CD4-positive, alpha-beta T cell treated with Interleukin-17A for 4 hours (primary cell): ENCODE measurements at places on chromosomes 11 and 22.

DNA sequence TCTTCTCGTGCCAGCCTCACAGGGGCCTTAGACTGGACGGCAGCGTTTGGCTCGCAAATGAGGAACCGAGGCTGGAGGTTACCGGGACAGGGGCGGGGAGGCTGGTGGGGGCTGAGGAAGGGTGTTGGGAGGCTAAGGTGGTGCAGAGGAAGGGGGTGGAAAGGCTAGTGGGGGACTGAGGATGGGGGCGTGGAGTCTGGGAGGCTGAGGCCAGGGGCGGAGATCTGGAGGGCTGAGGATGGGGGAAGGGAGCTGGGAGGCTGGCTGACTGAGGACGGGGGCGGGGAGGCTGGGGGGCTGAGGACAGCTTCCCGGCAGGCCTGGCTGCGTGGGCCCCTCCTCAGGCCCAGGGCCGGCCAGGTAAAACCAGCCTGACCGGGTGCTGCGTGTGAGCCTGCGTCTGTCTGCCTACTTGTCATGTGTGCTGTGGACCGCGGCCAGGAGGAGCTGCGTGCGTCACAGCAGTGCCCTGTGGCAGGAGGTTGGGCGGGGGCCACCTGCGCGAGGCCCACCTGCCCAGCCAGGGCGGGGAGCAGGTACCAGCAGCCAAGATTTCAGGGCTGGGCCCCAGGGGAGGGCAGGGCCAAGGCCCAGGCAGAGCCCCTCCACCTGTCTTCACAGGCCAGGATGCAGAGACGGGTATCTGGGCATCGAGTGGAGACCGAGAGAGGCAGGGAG lies 9.4 kb upstream of the PIM3 start:
- no peak for DNase-seq

DNA sequence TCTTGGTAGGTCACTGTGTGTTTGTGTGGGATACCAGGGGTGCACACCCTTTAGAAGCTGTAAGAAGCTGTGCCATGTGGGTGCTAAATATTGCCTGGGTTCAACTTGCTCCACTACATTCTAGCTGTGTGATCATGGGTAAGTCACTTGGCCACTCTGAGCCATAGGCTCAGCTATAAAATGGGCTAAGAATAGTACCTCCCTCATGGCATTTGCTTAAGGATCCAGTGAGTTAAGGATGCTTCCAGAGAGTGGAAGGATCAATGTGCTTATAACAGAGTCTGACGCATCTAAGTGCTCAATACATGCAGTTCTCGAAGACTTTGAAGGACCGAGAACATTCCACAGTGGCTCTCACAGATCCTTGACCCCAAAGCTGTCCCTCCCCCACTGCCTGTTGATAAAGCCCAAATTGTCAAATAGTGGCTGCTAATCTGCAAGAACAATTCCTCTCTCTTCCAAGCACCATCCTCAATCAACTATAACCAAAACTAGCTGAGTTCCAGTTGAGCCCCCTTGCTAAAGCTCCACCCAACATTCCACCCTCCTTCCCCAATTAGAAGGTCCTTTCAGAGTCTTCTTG lies 13.2 kb upstream of the TMPRSS6 start:
- DNase-seq, result no peak

DNA sequence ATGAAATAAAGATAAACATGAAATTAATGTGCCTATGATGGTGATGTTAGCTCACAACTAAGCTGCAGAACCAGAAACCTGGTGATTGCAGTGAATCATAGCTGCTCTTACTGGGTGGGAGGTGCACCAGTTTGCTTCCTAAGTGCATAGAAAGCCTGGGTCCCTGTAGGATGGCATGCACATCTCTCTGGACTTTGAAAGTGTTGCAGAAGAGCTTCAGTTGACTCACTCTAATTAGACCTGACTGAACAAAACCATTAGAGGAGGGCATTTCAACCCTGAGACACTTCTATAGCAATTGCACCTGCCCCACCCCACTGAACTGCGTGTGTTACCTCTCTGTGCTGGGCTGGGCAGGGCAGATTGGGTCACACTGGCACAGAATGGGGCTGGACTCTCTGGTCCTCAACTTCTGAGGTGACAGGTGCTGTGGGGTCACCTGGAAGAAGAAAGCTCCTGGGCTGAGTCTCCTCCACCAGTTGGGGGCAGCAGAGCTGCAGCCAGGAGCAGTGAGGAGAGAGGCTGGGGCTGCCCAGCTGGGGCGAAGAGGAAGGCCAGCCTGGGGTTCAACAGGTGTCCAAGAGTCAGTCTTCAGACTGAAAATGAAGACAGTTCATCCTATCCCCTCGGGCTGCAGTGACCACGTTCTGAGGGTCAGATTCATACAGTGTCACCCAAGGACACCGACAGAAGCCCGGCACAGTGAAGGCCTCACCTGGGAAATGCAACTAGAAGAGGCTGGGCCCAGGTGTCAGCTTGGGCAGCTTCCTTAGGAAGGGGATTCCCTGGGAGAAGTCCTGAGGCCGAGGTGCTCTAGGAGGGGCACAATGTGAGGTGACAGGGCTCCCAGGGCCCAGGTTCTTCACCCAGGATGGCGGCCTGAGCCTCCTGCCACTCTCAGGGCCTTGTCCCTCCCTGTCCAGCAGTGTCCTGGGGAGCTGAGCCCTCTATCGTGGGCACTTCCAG lies 58.1 kb downstream of the GGTLC2 start:
- no peak for DNase-seq

DNA sequence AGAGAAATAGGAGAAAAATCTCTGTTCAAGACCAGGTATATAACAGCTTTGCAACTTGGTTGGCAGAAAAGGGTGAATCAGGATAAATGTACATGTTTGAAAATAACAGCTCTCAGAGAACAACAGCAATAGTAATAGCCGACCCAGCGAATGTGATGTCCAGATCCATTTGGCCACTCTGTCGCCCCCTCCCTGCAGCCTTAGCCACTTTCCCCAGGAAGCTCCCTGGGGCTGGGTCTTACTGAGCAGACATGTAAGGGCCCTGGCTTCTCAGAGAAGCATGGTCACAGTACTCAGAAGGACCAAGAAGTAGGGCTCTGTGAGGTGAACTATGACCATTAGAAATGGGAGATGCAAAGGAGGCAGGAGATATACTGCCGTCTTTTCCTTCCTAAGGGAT lies 154.1 kb upstream of the SNX19 start:
- no peak for DNase-seq

- DNase-seq, result no peak
Observed at GRCh38 chr11:19379465-19379864, 138.7 kb upstream of the E2F8 start.

DNA sequence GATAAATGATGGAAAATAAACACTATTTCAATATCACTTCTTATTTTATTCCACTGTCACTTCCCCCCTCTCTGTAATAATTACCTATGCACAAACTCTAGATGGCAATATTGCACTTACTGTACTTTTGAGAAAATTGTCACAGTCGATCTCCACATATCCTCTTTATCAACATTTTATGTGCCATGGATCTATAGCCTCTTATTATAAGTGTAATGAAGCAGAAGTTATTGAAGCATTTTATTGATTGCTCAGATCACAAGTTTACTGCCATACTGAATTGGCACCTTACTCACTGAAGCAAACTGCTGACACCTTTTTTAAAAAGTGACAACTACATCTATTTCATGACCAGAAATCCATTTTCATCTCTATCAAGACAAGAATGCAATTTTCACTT lies 133.4 kb downstream of the DCDC1 start:
- no peak for DNase-seq

GRCh38 chr22:31818481-31819392 lies 64.9 kb downstream of the DEPDC5 start:
- peak; percentile 5 for DNase-seq

- DNase-seq, result no peak
Observed at GRCh38 chr11:86726118-86726753, 53.8 kb upstream of the ME3 start.

- no peak for DNase-seq
Observed at GRCh38 chr22:47308886-47309285, 546.4 kb downstream of the TBC1D22A start.

DNA sequence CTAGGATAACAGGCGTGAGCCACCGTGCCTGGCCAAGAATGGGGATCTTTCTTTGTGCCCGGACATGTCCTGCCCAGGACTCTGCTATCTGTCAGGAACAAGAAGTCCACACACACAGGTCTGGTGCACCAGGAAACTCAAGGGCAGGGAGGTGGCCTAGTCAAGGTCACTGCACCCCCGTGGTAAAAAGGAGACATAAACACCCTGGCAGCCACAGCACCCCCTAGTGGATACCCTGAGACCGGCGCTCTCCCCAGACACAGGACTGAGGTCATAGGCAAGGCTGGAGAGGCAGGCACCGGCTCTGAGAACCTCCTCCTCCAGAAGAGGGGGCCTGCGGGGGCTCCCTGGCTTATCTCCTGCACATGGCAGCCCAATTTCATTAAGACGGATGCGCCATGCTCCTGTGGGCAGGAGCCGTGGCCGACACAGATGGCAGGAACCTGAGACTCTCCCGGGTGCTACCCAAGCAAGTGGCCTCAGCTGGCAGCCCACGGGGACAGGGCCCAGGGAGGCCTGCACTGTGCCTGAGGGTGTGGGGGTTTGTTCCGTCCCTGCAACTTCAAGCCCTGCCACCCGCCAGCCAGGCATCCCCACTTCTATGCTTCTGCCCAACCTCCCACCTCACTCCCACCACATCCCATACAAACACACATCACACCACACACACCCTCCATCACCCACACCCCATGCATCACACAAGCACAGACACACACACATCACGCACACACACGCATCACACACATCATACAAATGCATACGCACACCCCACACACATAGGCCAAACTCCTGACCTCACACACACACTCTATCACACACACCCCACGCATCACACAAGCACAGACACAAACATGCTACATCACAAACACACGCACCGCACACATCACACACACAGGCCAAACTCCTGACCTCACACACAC lies 19.6 kb downstream of the MACROD1 start:
- peak; percentile 77 for DNase-seq

DNA sequence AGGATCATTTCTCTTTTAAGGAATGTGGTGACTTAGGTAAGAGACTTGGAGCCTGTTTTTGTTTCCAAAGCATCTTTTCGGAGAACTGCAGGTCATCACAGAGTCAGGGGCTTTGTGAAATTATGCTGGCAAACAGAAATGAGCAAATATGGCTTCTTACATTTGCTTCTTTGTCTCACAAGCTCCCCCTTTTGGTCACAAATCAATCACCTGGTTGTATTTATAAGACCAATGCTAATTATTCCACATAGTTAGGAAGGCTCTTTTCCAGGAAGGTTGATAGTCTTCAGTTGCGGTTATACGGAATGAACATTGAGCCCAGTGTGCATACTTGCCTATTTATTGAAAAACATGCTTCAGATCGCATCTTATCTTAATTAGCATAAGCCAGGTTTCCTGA lies 34.6 kb upstream of the CEP126 start:
- no peak for DNase-seq

GRCh38 chr11:73141031-73141308 lies 1.1 kb downstream of the FCHSD2 start:
- peak; percentile 43 for DNase-seq

DNA sequence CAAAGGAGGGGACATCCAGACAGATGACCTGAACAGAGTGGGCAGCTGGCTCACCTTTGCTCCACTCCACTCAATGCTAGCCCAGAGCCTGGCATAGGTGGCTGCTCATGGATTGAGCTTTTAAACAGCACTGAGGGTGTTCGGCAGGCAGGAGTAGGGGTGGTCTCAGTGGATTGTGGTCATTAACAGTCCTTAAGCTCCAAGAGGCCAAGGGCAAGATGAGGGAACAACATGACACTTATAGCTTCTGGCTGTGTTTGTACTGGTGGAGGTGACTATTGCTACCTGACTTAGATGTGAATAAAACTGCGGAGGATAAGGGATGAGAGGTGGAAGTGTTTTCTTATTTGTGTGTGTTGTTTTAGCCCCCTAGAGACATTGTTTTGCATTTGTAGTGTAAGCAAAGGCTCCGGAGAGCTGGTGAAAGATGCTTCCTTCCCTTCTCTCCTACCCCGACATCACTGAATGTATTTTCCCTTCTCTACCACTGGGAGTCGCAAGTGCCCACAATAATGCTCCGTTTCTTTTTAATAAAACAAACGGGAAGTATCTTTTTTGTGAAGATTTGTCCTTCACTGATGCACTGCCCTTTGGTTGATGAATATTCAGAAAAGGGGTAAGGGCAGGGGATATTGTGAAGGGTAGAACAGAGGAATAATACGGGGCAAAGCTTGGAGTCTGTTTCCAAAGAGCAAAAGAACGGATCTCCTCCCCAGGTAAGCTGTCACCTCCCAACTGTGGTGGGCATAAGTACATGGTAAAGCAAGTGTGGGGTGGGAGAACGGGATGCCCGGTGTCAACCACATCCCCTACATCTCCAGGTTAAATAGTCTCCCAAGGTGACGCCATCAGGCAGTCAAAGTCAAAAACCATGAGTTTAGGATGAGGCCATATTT lies 27.5 kb upstream of the MTNR1B start:
- DNase-seq, result no peak

GRCh38 chr11:114440971-114441763 lies 1.9 kb downstream of the REXO2 start:
- DNase-seq, result no peak

GRCh38 chr11:116787786-116788486 lies at the start of gene ZPR1:
ZPR1 (minus strand) TSS chr11:116788023; CDS start chr11:116787990, 33 bp downstream.
- peak; percentile 88 for DNase-seq

DNA sequence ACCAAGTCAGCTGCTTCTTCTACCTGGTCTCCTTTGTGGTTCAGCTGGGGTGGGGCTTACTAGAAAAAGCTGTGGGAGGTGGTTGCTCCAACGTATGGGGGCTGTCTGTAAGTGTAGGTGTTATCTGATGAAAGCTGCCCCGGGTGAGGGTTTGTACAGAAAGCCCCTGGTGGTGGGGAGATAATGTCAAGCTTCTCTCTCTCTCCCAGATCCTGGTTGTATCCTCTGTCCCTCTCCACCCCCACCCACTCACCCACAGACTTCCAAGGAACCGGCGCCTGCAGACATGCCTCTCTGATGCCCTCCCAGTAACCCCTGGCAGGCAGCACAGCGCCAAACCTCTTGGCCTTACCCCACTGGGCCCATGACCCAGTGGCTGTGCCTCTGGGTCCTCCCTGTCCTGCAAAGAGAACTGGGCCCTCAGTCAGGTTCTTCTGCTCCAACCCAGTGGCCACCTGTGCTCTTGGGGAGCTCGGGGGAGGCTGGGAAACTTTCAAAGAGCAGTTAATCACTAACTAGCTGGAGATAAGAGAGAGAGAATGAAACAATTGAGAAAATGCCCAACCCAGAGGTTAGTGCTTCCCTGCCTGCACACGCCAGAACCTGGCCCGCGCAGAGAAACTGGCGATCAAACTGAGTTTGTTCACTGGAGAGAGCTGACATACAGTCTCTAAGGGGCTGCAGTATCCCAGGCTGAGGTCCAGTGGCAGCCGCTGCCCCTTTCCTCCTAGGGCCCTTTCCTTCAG lies 20.4 kb upstream of the EHF start:
- DNase-seq, result no peak

- DNase-seq, result no peak
Observed at GRCh38 chr11:78406568-78407196, 10.9 kb downstream of the GAB2 start.

DNA sequence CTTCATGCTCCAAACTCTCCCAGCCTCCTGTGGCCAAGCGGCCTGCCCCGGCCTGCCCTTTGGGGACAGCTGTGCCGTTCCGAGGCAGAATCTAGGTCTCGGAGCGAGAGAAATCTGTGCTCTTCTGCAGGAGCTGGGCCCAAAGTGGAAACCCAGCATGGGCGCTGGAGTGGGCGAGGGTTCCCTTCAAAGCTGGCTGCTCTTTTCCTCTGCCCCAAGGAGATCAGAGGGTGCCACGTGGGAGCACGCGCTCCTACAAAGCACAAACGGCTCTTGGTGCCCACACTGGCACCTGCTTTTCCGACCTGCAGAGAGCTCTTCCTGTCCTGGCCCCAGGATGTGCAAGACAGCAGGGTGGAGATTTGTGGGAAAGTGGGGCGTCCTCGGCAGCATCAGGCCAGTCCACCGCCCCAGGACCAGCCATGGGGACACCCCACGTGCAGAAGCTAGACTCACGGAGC lies 6.9 kb downstream of the OSBPL5 start:
- no peak for DNase-seq
